Neural crest cell (in vitro differentiated cells): ENCODE measurements at places on chromosomes 5 and 9. TPM values are rescaled to one million over a fixed set of nuclear protein-coding genes. Genes with fewer than 3 reads are reported as not detected.

The C5orf46 gene
- not detected in 2 replicates for total RNA-seq

The ICE1 gene
- total RNA-seq: 35.1 and 37.9 TPM in 2 replicates

The SPINK5 gene
- total RNA-seq: 10.6 and 12.9 TPM in 2 replicates

The HAVCR2 gene
- total RNA-seq: 0.19 and 0.55 TPM in 2 replicates

The CORO2A gene
- 9.3 and 9.5 TPM in 2 replicates for total RNA-seq

The SLC23A1 gene
- total RNA-seq: not detected in 2 replicates

The DNM1 gene
- 84.0 and 87.2 TPM in 2 replicates for total RNA-seq

DNA sequence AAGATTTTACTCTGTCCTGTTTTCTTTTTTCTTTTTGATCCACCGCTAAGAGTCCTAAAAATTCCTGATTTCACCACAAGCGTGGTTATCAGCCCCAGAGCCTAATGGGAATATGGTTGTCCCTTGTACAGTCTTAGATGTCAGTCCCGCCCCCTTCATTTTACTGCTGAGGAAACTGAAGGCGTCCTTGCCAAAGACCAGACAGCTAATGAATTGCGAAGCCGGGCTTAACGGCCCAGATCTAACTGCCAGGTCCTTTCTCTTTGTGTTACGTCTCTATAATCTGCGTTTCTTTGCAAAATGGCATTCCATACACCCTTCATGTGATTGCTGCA, 497 bp downstream of the NSA2 start:
- no peak for DNase-seq

DNA sequence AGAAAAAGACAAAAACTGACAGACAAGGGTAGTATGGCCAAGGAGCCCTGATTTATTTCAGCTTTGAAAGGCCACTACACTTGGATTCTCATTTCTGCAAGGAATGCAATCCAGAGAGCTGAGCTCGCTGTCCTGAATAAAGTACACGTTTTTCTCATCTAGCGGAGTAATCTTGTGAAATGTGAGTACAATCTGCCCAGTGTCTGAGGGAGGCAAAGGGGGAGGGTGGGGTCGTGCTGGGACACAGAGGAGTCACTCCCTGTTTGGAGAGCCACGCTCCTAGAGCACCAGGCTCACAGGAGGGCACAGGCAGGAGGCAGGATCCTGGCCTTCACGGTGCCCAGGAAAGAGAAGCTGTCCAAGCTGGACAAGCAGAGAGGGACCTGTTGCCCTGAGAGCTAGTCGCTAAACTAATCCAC, 51.0 kb upstream of the IFNK start:
- no peak for DNase-seq

DNA sequence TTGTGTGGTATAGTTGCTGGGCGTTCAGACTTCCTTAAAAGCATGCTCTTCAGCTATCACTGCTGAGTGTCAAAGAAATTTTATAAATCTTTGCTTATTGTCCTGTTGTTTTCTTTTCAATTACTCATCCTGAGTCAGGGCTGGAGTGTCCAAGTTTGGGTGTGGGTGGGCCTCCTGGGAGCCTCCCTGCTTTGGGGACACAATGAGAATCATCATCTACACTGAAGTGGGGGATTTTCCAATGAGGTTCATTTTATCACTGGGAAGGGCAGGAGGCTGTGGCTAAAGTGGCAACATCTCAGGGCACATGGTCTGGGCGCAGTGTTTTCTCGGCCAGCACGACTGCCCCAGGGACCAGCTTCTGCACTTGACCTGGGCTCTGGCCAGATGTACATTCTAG, 19.5 kb downstream of the GFPT2 start:
- DNase-seq: no peak

DNA sequence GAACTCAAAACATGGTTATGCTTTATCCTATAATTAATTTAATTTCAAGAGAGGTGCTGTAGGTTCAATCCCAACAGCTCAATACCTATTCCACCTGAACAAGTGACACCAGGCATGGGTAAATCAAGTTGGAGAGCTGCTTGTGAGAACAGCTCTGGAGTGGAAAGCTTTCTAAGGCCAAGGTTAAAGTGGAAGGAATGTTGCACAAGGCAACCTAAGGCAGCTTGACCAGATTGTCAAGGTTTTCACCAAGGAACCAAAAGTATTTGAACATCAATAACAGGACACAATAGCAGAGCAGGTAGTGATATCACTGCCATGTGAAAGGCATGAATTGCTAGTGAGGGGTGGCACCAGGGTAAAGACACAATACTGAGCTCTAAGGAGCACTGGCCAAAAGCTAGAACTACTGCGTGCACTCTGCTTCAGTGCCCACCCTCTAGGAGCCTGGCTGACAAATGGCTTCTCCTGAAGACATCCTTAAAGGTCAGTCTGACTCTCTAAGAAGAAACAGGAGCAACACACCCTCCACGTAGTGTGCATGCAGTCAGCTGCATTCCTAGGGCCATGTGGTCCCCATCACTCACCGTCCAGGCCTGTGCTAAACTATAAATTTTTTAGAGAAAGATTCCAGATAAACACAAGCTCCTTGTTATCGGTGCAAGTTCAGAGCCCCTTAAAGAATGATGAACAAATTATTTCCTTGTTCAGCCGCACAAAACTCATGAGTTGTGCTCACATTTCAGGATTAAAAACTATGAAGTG, 677.7 kb upstream of the KLF4 start:
- DNase-seq: no peak

DNA sequence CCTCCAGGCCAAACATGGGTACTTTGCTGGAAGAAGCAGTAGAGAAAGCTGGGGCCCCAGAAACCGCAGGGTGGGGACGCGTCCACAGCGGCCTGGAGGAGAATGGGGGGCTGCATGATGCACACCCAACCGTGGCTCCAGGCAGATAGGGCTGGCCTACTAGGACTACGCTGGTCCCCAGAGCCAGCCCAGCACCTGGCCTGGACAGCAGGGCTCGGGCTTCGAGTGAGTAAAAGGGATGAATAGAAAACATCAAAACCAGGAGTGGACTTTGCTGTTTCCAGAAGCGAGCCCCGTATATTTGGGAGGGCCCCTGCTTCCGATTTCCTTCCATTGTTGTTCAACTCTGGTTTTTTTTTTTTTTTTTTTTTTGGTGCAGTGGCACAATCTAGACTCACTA, 30.7 kb downstream of the DBH start:
- no peak for DNase-seq

- DNase-seq: no peak
These were observed 27.3 kb upstream of the RNU6ATAC start for GRCh38 chr9:134191455-134192209.

- no peak for DNase-seq
These were observed 31.4 kb upstream of the ERAP1 start for GRCh38 chr5:96839071-96839592.

GRCh38 chr5:526456-527088, 2.3 kb upstream of the SLC9A3 start:
- no peak for DNase-seq

DNA sequence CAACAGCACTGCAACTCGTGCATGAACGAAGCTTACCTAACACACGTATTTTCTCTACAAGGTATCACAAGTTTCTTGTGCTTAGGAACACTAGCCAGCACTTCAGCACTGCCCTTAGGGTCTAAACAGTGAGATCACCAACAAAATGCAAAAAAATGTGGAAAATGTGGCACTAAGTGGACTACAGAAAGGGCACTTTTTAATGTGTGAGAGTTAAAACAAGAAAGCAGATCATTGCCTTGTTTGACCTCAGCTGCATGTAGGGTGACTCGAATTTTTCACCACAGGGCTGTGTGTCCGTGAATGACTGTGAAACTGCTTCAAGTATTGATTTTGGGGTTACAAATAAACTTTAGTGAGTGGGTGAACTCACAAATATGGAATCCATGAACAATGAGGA, 90.5 kb downstream of the MARCHF3 start:
- no peak for DNase-seq

GRCh38 chr5:60943624-60944023, 1.2 kb downstream of the ERCC8 start:
- DNase-seq: no peak

- DNase-seq: no peak
These were observed 62.1 kb downstream of the PAX5 start for GRCh38 chr9:36971935-36972488.

DNA sequence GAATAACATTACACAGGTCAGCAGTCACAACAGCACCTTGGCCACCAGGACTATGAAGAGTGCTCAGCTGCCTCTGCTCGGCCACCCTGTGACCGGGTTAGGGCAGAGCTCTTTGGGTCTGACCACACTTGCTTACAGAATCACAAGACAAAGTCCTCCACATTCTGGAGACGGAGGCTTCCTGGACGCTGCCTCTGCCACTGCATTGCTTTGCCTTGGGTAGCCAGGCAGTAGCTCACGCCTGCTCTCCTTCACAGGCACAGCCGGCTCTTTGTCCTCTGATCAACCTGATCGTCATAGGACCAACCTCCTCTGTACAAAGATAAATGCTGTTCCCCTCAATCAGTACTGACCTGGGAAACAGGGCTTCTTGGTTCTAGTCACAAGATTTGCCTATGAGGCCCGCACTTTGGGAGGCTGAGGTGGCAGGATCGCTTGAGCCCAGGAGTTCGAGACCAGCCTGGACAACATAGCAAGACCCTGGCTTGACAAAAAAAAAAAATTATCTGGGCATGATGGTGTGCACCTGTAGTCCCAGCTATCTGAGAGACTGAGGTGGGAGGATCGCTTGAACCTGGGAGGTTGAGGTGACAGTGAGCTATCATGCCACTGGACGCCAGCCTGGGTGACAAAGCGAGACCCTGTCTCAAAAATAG, 128.4 kb upstream of the IER5L start:
- no peak for DNase-seq

DNA sequence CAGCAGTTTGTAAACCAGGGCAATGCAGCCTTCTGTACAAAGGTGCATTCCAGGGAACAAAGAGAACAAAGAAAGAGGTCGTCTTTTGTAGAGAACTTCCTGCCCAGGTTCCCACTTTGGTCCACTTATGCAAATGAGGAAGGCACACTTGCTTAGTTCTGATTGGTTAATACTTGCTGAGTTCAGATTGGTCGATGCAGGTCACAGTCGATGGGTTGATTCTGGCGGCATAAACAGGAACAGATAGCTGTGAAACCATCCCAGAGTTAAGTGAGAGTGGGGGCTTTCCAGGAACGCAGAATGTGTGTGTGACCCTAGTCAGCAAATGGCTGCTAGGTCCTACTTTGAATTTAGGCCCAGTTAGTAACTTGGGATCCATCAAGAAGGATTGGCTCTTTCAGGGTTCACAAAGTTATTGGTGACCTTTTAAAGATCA, 1.8 kb upstream of the ADAMTS13 start:
- no peak for DNase-seq

DNA sequence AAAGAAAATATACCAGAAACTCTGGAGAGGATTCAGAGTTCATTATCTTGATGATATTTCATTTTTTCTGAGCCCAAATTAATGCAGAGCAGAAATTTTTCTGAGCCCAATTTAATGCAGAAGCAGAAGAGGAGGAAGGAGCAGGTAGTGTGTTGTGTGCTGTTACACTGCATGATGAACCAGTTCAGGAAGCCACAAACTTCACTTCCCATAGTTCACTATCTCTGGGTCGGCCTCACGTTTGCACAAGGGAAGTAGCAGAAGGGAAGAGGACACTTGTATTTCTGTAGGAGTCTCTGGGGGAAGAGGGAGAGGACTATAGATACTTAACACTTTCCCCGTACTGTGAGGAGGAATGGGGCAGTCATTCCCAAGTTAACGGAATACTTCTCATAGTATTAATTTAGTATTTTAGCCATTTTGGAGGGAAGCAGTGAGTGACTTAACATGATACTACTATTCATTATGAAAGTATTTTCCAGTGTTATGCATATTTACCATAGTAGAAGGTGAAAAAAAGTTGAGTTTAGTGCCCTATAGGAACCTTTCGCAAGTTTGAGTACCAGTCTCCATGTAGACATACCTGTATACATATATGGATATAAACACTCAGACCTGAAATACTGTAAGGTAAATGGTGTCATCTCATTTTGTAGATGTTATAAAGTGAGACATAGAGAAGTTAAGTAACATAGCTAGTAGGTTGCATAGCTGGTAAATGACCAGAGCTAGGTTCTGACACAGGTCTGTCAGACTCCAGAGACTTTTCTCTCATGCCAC, 30.0 kb downstream of the XPA start:
- no peak for DNase-seq

- DNase-seq: no peak
These were observed 251.7 kb upstream of the WWC1 start for GRCh38 chr5:168039566-168040248.

- DNase-seq: no peak
These were observed 4.9 kb upstream of the NR5A1 start for GRCh38 chr9:124511891-124512805.

DNA sequence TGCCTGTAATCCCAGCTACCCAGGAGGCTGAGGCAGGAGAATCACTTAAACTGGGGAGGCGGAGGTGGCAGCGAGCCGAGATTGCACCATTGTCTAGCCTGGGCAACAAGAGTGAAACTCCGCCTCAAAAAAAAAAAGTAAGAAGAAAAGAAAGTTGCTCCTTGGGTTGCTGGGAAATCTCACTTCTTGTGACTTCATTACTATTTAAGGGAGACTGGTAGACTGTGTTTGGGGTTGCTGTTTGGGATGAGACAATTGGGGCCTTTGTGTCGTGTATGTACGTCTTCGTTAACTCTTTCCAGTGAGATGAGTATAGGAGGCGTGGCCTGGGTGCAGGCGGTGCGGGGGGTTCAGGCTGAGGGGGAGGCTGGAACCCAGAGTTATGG, 11.6 kb downstream of the NDST1 start:
- DNase-seq: no peak

- DNase-seq: no peak
These were observed 85.6 kb downstream of the PTTG1 start for GRCh38 chr5:160507221-160507721.

DNA sequence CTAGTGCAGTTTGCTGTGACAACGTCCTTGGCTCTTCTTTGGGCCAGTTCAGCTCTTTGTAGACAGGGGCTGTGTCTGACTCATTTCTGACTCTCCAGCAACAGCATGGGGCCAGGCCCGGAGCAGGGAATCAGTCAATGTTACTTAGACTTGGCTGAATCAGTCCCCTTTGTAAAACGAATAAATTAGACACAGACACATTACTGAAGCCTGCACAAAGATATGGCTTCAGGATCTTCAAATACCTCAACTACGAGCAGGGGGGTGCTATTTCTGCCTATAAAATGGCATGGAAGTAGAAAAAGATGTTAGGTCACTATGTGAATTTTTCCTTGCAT, 204.7 kb downstream of the TTLL11 start:
- DNase-seq: no peak

GRCh38 chr5:41509399-41510175, 814 bp downstream of the PLCXD3 start:
- DNase-seq: no peak

DNA sequence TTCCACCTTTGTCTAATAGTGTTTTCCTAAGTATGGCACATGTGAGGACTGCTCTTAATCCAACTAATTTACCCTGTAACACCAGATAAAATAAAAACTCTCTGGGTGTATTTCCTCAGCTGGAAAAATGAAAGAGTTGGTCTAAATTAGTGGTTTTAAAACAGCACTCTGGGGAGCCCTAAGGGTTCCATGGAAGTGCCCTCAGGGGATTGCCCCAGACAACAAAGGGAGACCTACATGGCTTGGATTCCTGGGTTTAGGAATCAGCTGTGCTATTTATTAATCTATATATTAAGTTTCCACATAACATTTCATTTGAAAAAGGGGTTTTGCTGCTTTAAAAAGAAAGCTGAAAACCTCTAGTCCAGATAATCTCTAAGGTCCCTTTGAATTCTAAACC, 20.2 kb downstream of the ADAMTS6 start:
- DNase-seq: no peak

- no peak for DNase-seq
These were observed 601.0 kb upstream of the ACO1 start for GRCh38 chr9:31783491-31783890.
